ENCODE measurements at places on chromosomes 3 and 15.

GRCh38 chr3:196712514-196713413, 587 bp downstream of the PIGX start:
- DNase-seq, result peak; percentile 21

DNA sequence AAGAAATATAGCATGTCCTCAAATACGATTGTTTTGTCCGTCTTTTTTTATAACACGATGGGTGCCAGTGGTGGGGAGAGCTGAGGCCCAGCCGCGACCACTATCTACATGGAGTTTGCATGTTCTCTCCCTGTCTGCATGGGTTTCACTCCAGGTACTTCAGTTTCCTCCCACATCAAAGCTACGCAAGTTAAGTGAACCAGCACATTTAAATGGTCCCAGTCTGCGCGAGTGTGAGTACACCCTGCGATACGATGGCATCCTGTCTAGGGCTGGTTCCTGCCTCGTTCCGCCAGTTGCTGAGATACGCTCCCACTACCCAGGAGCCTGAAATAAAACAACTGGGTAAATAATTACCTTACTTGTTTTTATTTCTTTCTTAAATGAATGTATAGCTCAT, 40.6 kb downstream of the ATP13A3 start:
- DNase-seq, result no peak

GRCh38 chr15:51322621-51323296, 15.6 kb downstream of the CYP19A1 start:
- no peak for DNase-seq

DNA sequence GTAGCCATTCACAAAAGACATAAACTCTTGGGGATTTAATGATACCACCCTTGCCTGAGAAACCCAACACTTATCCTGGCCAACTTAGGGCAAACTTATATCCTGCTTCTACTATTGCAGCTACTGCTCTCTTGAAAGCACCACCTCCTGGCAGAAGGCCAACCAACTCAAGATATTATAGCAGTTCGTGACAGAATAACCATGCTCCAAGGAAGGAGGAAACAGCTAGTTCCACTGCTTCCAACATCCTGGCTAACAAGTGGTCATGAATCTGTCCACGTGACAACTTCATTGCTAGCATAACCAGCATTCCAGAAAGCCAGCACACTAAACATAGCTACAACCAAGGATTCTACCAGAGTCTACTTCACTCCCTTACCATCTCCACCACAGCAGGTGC, 1037.5 kb downstream of the TBL1XR1 start:
- DNase-seq, result no peak

GRCh38 chr3:16871915-16872842, 12.6 kb upstream of the PLCL2 start:
- DNase-seq, result no peak

- DNase-seq, result no peak
Observed at GRCh38 chr15:45454814-45455213, 67.7 kb downstream of the SLC30A4 start.

DNA sequence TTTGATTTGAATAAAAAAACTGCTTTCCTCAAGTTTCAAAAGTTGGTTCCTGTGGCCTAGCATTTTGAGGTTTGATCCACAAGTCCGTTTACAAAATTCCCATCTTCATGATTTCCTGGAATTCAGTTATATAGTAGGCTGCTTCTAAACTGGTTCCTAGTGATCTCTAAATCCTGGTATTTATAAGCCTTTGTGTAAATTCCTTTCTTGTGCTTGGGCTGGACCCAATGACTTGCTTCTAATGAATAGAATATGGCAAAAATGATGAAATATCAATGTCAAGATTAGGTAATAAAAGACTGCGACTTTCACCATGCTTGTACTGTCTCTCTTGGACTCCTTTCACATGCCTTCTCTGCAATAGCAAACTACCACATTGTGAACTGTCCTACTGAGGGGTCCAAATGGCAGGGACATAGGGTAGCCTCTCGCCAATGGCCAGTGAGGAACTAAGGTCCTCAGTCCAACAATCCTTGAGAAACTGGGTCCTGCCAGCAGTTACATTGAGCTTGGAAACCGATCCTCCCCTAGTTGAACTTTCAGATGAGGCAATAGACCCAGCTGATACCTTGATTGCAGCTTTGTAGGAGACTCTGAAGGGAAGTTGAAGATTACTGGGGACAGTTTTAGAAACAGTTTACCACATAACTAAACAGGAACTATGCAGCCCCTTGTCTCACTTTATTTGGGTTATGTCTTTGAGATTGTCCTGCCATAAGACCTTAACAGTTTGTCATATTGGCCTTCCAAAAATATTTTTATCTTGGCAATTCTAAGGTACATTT, 303.9 kb upstream of the TBC1D5 start:
- no peak for DNase-seq

DNA sequence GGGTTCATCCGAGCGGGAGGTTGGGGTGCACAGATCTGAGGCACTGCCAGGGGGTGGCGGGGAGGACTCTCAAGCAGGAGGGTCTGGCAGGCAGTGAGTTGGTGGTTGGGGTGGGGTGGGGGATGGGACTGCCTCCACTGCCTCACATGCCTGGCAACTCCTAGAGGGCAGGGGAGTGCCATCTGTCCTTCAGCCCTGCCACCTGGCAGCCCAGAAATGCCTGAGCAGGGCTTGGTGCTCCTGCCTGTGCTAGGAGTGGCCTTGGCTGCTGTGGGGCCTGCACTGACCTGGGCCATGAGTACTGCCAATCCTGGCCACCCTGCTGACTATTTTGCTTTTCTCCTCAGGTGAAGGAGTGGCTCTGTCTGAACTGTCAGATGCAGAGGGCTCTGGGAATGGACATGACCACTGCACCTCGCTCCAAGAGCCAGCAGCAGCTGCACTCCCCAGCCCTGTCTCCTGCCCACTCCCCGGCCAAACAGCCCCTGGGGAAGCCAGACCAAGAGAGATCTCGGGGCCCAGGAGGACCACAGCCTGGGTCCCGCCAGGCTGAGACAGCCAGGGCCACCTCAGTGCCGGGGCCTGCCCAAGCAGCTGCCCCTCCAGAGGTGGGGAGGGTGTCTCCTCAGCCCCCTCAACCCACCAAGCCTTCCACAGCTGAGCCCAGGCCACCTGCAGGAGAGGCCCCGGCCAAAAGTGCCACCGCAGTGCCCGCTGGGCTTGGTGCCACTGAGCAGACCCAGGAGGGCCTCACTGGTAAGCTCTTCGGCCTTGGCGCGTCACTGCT, 32.0 kb upstream of the APEH start:
- no peak for DNase-seq

GRCh38 chr3:129908417-129908816, 14.9 kb upstream of the TMCC1 start:
- no peak for DNase-seq

DNA sequence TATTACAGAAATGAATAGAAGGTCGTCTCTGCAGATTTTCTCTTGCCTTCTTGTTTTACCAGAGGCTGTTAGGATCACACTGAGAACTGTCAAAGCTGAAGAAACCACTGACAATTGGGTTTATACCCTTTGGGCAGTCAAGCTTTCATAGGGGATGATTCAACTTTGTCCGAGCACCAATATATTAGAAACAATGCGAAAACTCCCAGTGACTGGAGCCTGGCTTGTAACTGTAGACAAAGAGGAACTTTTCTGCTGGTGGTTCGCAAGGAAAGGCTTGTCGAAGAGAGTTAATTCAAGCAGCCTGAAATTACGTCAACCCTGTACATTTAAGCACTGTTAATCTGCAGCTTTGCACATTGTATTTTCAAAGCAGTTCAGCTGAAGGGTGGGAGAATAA, 193.2 kb upstream of the ZNF385D start:
- no peak for DNase-seq

DNA sequence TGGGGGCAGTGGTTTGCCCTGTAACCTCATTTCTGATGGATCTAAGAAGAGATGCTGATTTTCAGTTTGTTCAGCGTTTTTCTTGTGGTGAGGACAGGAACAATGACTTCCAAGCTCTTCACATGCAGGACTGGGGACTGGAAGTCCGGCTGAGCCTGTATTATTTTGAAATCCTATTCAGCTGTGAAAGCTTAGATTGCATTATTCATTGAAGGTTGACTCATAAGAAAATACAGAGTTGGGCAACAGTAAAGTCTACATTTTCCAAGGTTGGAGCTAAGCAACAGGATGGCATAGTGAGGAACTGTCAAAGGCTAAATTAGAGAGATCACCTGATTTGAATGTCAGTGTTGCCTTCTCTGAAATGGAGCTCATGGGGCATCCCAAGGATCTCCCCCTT, 230.9 kb upstream of the FEZF2 start:
- DNase-seq, result no peak

GRCh38 chr3:193240850-193241706, at the start of gene PLAAT1:
Gene PLAAT1, plus strand, starts transcription at chr3:193241222. Its CDS starts 14,429 bp downstream, at chr3:193255651.
- DNase-seq, result peak; percentile 26

DNA sequence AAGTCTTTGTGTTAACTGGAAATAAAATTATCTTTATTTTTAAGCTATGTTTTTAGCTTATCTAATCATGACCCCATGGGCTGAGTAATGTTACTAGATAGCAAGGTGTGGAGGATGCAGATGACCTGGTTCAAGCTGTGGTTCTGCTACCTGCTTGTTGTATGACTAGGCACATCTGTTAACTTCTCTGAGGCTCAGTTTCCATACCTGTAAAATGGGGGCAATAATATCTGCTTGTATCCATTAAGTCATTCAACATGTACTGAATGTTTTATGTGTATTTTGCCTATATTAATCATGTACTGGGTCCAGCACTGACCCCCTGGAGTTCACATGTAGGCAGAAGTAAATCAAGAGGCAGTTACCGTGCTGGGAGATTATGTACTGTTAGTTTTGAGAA, 51.5 kb downstream of the CEMIP start:
- DNase-seq, result no peak

DNA sequence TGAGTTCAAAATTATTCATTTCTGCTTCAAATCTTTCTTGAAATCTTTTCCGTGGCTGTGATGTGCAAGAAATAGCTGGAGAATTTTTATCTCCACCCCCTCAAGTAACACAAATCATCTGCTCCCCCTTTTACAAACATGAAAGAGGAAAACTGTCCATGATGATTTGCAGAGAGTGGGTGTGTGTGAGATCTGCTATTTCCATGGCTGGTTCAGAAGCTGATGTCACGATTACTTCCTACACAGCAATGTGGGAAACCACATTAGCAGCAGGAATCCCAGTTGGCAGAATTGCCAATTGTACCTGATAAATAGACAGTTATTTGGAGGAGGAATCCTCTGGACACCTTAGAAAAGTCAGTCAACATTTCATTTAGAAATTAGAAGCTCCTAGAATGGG, 75.2 kb upstream of the GRM7 start:
- no peak for DNase-seq

GRCh38 chr3:66622756-66623457, 122.1 kb upstream of the LRIG1 start:
- no peak for DNase-seq

DNA sequence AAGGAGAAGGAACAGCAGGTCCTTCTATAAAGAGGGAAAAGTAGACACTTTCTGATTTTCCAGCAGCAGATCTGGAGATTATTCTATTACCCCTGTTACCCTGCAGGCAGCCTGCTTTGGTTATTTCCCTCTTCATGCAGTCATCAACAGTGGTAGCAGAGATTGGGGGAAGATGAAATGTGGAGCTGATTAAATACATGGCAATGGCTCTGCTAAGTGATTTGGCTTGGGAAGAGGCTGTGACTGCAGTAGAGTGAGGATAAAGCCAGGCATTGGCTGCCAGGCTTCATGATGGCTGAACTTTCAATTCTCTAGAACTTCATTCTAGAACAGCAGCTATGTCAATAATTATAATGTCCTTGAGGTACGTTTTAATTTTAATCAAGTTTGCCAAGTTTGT, 29.1 kb downstream of the PTX3 start:
- DNase-seq, result no peak

DNA sequence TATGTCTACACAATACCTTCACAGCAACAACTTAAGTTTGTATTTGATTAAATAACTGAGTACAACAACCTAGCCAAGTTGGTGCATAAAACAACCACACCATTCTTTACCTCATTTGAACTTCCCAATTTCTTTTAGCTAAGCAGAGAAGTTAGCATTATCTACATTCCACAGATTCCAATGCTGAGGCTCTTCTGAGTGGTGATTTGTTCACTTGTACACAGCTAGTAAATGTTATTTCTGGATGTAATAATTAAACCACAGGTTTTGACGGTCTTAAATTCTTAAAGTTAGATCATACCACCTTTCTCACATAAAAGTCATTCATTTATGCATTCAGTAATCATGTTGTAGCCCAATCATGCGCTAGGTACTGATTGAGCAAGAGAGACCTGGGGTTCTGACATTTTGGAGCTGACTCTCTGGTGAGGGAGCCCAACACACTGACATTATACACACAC, 102.5 kb downstream of the SST start:
- DNase-seq, result no peak

GRCh38 chr3:195760345-195761122, 39.8 kb downstream of the MUC20 start:
- no peak for DNase-seq

GRCh38 chr15:77545058-77545457, 87.7 kb downstream of the LINGO1 start:
- DNase-seq, result no peak

DNA sequence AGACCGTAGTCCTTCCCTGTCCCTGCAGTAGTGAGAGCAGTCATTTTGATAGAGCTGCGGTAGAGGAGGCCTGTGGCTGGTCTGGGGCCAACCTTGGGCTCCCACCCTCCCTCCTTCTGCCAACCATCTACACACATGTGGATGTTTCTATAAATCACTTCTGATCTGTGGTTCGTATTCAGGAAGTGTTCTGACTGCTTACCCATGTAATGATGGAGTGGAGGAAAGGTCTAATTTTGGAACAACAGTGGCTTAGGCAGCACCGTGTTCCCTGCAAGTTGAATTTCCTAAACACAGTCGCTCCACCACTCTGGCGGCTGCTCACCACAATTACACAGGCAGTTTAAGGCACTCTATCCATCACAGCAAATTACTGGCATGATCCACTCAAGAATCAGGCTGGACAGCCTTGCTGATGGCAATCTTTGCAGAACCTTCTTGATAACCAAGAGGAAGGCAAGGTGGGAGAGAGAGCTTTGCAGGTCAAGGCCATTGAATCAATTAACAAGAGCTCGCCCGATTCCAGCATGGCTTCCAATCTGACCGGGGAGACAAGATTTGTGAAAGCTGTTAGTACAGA, 104.7 kb upstream of the VEPH1 start:
- no peak for DNase-seq

DNA sequence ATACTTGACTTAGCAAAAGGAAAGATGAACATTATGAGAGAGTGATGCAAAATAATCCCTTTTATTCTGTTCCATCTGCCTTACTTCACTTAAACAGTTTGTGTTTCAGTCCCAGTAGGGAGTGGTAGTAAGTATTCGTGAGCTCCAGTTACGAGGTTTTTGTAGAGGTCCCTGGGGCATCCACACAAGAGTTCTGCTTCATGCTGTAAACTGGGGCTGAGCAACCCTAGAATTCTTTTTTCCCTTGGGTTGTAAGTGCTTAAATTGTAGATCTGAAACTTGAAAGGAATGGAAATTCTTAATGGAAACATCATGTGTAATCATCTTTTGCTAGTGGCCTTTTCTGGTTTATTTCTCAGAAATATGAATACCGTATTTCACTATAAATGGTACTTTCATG, 79.5 kb downstream of the SEMA6D start:
- DNase-seq, result no peak
